ENCODE measurements at places on chromosomes 2 and 18.

- no peak for DNase-seq
Observed at GRCh38 chr2:240530181-240530580, 27.6 kb downstream of the ANKMY1 start.

- no peak for DNase-seq
Observed at GRCh38 chr2:136006658-136007057, 21.2 kb upstream of the DARS1 start.

DNA sequence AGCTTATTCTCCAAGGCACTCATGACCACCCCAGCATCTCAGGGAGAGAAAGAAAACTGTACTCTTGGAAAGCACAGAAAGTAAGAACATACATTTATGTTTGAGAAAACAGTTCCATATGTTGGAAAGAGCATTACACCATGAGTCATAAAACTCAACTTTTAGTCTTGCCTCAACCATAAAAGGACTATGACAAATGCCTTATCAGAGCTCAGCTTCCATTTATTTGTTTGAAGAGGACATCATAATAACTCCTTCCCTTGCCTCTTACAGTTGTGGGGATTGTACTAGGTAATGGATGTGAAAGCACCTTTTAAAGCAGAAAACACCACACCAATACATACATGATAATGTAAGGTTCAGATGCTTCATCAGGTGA lies 370.8 kb downstream of the LNPK start:
- DNase-seq: no peak

DNA sequence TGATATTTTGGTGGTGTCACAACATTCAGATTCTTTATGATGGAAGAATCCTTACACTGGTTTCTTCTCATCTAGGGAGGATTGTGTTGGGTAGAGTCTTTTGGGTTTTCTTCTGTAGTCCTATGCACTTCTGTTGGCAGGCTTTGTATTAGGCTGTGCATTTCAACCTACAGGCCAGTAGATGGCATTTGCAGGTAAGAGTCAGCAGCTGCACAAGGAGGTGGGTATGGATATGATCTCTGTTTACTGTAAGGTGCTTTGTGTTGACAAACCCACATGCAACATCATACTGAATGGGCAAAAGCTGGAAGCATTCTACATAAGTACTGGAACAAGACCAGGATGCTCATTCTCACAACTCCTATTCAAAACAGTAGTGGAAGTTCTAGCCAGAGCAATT lies 656.8 kb downstream of the METTL4 start:
- no peak for DNase-seq

- DNase-seq: no peak
Observed at GRCh38 chr2:99562516-99562915, 72.7 kb upstream of the REV1 start.

DNA sequence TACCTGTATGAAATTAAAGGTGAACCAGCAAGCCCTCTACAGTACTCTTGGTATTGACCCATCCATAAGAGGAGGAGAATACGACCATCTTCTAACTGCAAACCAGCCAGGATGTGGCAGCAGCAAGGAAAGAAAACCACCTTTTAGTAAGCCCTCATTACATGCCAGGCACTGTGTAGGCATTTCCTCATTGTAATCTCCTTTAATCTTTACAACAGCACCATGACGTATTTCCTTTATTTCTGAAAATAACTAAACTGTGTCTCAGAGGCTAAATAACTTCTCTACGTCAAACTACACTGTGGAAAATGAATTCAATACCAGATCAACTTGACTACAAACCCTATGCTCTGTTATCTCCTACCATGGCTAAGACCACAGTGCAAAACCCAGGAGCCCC lies 18.2 kb downstream of the WDR35 start:
- no peak for DNase-seq

GRCh38 chr2:127012868-127013267 lies 94.1 kb downstream of the BIN1 start:
- no peak for DNase-seq

DNA sequence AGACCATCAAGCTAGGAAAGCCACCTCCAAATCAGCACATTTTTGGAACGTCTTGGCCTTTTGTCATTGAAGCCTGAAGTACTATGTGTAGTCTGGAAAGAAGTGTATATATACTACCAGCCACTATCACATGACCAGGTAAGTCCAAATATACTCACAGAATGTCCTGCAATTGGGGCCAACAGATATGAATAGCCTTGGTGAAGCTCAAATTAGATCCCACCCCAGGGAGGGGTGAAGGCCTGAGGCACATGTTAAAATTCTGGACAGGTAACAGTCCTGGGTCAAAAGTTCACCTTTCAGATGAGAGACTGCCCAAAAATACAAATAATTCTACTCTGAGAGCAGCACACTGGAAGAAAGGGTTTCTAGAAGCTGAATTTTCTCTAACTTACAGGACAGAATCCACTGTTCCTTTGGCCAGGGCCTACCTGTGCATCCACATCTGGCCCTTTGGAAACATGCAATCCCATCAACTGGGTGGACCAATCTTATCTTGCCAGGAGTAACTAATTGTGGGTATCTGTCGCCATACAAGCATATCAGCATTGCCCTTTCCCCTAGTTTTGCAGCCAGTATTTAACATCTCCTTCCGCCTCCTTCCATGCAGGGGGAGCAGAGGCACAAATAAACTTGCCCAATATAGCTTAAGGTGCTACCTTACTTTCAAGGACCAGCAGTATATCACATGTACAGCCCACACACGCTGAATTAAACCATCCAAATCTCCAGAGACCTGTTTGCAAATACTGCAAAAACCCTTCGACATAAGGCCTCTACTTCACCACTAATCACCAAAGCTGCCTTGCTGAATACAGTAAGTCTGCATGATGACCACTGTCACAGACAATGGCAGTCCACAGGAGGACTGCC lies 67.8 kb downstream of the EIF5B start:
- no peak for DNase-seq

- no peak for DNase-seq
Observed at GRCh38 chr2:150646746-150647145, 159.3 kb upstream of the RND3 start.

DNA sequence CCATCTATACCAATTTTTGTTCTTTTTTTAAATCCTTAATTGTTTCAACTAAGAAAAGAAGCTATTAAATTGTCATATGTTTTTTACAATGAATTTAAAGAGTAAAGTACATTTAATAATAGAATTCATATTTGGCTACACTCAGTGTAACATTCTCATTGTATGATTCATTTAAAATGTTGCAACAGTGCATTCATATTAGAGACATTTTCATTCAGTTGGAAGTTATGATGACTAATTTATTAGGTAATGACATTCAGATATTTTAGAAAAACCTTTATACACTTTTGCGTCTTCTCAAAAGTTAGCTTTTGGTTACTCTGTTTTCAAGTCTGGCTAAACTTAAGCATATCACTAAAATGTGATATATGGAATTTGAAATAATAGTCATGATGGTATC lies 887.5 kb upstream of the NRXN1 start:
- DNase-seq: no peak

- DNase-seq: no peak
Observed at GRCh38 chr2:45992021-45992740, 305.0 kb upstream of the EPAS1 start.

DNA sequence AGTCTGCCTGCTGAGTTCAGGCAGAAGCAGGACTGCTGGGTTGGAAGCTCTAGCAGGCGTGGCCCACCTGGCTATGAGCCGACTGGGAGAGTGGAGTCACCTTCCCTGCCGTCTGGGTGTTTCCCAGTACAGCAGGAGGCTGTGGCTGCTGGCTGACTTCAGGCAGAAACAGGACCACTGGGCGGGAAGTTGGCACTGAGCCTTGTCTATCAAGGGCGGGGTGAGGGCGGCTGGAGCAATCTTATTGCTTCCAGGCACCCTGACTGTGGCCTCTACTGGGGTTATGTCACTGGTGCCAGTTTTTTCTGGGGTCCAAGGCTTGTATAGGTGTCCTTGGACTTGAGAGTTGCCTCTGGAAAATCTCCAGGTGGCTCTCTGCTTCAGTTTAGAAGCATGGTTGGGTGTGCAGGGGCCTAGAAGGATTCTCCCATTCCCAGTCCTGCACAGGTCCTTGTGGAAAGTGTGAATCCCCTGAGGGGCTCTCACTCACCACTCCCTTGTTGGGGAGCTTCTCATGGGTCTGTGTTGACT lies 30.5 kb downstream of the LTBP1 start:
- DNase-seq: no peak

DNA sequence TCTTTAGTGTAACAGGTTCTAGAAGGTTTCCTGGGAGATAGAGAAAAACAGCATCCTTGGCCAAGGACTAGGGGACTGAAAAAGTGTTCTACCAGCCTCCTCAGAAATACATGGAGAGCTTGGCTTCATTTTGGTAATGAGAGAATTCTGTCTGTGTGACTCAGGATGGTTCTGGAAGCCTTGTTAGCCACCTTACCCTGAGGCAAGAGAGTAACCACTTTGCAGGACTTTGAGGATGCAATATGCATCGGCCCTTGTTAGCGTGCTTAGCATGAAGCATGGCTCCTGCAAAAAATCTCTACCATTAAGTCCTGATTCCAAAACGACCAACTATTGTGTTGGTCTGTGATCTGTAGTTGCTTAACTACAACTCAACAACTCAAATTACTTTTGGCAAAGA lies 79.8 kb downstream of the C1QL2 start:
- DNase-seq: no peak
